ENCODE measurements at places on chromosomes 16 and 17. TPM values are rescaled to one million over a fixed set of nuclear protein-coding genes. Genes with fewer than 3 reads are reported as not detected.

The CDH13 gene
- 47.5 TPM for total RNA-seq

The ALOX12 gene
- total RNA-seq: under 0.01 TPM

The TPSD1 gene
- not detected for total RNA-seq

The NOG gene
- 0.64 TPM for total RNA-seq

The HS3ST6 gene
- total RNA-seq: not detected

Data from fibroblast of villous mesenchyme (primary cell).